ENCODE measurements at places on chromosomes 2 and 18.

- DNase-seq, result no peak
Observed at GRCh38 chr2:94997981-94998930, 27.3 kb upstream of the MAL start.

- peak; percentile 66 for DNase-seq
Observed at GRCh38 chr2:78011251-78011650, 489.1 kb upstream of the LRRTM4 start.

- no peak for DNase-seq
Observed at GRCh38 chr18:57831597-57832377, 28.7 kb upstream of the ATP8B1 start.

DNA sequence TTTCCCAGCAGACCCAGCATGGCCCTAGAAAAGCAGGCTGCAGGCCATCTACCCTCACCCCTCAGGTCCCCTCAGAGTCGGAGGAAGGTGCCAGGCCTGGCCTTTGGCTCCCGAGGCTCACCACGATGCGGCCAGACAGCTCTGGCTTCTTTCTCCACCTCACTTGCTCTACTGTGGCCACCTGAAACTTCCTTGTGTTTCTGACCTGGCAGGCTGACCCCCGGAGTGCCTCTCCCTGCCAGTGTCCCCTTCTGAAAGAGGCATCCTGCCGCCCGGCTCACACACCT lies 375.0 kb upstream of the HS6ST1 start:
- no peak for DNase-seq

DNA sequence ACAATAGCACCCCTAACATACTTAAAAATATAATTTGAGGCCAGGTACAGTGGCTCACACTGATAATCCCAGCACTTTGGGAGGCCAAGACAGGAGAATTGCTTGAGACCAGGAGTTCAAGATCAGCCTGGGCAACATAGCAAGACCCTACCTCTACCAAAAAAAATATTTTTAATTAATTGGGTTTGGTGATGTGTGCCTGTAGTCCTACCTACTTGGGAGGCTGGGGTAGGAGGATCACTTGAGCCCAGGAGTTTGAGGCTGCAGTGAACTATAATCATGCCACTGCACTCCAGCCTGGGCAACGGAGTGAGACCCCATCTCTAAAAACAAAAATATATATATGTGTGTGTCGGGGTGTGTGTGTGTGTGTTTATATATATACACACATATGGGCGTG lies 91.3 kb downstream of the MEMO1 start:
- no peak for DNase-seq

- no peak for DNase-seq
Observed at GRCh38 chr2:136005462-136006196, 20.2 kb upstream of the DARS1 start.

DNA sequence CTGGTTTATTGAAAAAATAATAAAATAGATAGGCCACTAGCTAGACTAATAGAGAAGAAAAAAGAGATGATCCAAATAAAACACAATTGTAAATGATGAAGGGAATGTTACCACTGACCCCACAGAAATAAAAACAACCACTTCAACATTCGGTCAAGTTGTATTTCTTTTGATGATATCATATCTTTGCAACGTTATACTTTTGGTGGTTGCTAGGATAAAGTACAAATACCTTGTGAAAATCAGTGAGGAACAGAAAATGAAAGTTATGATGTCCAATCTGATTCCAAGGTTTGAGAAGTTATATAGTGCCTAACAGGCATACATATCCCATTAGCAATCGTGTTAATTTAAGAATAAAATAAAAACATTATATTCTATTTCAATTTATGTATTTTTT lies 6.6 kb upstream of the ASNSD1 start:
- DNase-seq, result no peak

- no peak for DNase-seq
Observed at GRCh38 chr2:28653892-28654662, 97.6 kb upstream of the PPP1CB start.

DNA sequence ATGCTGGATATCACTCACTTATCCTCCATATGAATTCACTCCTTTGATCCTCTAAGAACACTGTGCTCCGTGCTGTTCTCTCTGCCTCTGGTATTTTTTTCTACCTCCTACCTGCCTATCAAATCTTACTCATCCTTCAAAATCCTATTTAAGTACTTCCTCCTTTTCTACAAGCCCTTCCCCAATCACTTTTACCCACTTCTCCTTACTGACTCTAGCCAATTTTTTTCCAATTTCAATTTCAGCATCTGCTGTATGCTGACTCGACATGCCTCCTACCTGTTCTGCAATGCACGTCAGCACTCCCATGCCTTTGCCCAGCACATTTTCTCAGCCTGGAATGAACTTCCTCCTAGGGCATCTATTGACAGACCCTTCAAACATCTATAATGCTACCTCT lies 37.3 kb upstream of the LNPK start:
- no peak for DNase-seq

- no peak for DNase-seq
Observed at GRCh38 chr2:113757138-113757657, 756 bp upstream of the SLC35F5 start.

GRCh38 chr2:112183327-112184025 lies 45.3 kb downstream of the FBLN7 start:
- DNase-seq, result no peak

GRCh38 chr18:2680216-2680792 lies 24.8 kb downstream of the SMCHD1 start:
- DNase-seq, result no peak

DNA sequence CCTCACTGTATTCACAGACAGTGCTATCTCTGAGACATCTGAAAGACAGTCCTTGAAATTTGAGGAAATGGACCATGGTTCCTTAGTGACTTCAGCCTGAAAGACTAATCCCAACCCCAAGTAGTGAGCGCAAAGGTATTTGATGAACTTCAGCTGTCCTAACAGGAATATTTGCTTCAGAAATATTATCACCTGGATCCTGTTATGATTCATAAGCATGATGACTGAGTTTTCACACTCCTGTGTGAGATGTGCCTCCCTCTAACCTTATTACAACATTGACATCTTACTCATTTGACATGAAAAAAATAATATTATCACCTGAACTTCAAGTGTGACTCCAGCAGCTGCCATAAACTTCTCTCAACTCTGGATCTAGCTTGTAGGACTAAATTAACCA lies 11.6 kb upstream of the MRPL19 start:
- DNase-seq, result no peak

DNA sequence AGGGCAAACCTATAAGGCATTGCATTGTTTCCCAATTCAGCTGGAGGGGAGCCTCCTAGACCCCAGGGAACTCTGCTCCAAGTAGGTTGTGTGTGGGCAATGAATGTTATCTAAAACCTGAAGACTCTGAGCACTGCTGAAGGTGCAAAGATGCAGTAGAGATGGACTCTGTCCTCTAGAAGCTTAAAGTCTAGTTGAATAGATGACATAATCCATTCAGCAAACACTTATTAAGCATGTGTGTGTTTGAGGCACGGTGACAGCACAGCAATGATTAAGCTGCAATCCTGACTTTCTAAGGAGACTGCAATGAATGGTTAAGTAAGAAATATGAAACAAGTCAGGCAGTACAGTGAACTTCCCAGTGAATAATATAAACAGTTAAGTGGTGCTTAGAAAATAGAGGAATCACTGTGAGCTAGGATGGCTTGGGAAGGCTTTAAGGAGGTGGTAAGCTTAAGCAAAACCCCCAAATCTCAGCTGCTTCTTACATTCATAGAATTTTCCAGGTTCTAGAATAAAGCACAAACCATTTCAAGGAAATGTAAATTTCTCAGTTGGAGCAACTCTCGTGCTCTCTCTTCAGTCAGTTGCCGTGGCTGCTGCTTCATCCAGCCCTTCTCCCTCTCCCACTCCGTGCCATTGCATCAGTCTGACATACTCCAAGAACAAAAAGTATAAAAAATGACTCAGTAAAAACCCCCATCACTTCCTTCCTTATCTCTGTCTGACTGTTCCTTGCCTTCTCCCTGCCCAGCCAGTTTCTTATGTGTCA lies 19.1 kb downstream of the MXD1 start:
- no peak for DNase-seq

GRCh38 chr2:25386971-25387875 lies 45.5 kb upstream of the DNMT3A start:
- no peak for DNase-seq

DNA sequence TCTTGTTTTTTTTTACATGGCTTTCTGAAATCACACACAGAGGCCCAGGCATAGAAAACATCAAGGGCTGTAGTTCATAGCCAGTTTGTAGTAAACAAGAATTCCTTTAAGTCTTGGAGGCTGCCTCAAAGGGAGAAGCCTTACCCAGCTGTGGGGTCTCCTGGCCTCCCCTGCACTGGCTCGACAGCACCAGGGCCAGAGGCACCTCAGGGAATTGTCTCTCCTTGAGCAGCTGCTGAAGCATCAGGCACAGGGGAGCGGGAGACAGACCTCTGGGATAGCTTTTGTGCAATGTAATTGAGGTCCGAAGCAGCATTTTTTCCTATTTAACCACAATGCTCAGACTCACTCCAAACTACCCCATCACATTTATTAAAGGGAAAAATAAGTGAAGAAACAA lies 209.1 kb downstream of the HRH4 start:
- DNase-seq, result no peak

DNA sequence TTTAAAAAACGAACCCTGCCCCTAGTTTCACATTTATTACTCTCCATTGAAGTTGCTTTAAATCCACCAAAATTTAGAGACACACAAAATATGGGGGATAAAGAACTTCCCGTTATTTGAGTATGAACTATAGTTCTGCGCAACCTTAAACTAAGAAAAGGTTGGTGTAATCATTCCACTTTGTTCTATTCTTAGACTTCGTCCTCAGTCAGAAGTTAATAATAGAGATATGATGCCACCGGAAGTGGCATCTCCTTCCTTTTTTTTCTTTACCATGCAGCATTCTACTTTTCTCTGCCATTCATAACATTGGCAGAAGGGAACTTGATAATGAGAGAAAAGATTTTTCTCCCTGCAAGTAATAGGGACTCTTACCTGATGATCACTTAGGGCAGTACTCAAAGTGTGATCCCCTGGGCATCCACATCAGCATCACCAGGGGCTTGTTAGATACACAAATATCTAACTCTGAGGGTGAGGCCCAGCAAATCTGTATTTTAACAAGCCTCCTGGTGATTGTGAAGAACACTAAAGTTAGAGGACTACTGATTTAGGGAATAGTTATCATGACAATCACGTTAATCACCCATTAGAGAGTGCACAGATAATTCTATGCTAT lies 147.7 kb upstream of the DTNA start:
- DNase-seq, result no peak

GRCh38 chr2:5145801-5146200 lies 546.4 kb upstream of the SOX11 start:
- DNase-seq, result no peak

DNA sequence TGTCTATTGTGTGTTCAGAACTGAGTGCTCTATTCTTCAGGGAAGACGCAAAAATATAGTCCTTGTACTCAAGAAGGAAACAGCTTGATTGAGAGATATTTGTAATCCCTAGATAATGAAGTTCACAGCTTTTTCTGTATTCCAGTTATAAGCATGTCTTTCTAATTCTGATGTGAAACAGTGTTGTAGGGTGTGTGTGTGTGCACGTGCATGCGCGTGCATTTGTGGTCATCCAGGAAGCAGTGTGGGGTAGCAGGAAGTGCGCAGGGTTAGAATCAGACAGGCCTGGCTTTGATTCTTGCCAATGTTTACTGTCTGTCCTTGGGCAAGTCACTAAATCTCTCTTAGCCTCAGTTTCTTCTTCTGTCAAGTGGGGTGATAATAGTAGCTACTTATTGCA lies 87.9 kb downstream of the NPAS2 start:
- DNase-seq, result no peak

- DNase-seq, result no peak
Observed at GRCh38 chr18:31204166-31204565, 41.5 kb upstream of the DSC1 start.

DNA sequence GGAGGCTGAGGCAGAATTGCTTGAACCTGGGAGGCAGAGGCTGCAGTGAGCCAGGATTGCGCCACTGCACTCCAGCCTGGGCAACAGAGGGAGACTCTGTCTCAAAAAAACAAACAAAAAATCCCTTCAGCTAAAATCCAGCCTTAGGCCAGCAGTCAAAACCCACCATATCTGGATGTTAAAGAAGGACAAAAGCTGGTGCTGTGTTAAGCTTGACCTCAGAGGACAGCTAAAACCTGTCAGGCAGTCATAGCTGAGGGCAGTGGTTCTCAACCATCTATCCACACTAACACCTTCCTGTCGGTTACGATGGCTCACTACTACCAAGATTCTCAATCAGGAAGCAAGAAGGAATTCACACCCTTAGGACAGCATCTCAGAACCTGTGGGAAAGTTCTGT lies 9.6 kb downstream of the PTRHD1 start:
- no peak for DNase-seq
